AG08396 (cell line): ENCODE measurements at places on chromosomes 5 and 9.

DNA sequence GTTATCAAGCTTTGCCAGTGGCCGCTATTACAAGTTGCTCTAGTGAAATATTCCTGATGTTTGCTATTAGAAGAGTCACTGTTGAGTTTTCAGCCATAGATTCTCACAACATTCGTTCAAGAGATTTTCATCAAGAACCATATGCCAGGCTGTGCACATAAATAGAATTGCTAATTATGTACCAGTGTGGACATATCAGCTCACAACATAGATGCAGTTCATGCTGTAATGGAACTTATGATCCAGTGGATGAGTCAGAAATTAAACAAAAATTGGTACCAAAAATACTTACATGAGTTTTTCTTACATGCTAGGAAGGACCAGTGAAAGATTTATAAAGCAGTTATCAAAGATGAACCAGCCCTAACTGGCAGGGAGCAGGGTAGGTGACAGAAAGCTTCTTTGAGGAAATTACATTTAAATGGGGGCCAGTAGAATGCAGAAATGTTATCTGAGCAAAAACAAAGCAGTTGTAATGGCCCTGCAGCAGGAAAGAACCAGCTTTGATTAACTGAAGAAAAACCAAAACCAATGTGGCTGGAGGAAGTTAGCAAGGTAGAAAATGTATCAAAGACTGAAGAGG, 404.2 kb downstream of the DNAH5 start:
- no peak for DNase-seq

- no peak for DNase-seq
Observed at GRCh38 chr5:149391524-149391923, 12.4 kb upstream of the IL17B start.

DNA sequence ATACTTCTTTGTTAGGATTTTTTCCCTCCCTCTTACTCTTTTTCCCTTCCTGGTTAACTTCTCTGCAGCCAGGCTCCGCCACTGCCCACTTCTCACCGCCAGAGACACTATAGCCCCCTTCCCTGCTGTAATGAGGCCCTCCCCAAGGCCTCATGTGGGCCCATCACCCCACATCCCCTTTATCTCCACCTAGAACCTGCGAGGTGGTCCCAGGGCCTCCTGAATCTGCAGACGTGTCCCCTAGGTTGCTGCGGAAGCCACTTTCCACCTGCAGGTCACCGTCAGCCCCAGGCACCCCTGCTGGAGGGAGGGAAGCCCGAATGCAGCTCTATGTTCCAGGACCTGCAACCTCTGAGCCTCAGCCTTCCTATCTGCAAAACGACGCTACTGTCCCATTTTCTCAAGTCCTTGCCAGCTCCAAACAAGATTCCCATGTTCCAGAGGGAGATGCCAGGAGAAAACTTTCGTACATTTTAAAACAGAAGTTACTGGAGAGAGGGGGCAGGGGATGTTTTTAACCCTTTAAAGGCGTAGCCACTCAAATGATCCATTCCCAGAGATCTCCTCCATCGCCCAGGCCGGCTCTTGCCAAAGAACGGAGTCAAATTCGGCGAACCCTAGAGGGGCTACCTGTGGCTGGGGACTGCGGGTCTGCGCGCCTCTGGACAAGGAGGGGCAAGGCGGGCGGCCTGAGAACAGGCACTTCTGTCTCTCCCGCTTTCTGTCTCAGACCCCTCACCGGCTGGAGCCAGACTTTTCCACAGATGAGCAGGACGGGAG, 929 bp downstream of the SH3PXD2B start:
- DNase-seq = peak; percentile 61

GRCh38 chr5:10454591-10455276, 13.1 kb downstream of the ROPN1L start:
- no peak for DNase-seq

- no peak for DNase-seq
Observed at GRCh38 chr5:128121651-128122050, 38.1 kb downstream of the SLC12A2 start.
